ENCODE measurements at places on chromosomes 1 and 21.
A peak's percentile ranks its signal among the peaks of the same experiment; 100 is the strongest.

- DNase-seq, result no peak
Measured at GRCh38 chr1:225766967-225767633, 10.5 kb upstream of the SRP9 start.

DNA sequence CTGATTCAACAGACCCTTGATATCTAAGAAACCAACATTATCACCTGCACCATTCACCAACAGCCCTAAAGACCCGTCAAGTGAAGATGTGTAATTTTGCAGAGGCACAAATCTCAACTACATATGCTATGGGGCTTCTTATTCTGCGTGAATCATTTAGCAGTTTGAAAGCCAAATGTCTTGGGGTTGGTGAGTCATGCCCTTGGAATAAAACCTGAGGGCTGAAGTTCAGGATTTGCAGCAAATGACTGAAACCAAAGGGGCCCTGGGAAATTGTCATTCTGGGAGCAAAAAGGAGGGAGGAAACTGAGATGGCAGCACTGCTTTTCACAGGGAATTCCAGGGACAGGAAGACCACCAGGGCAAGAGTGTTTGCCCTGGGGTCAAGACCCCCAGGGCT is 79.2 kb upstream of the TNR start:
- no peak for DNase-seq

DNA sequence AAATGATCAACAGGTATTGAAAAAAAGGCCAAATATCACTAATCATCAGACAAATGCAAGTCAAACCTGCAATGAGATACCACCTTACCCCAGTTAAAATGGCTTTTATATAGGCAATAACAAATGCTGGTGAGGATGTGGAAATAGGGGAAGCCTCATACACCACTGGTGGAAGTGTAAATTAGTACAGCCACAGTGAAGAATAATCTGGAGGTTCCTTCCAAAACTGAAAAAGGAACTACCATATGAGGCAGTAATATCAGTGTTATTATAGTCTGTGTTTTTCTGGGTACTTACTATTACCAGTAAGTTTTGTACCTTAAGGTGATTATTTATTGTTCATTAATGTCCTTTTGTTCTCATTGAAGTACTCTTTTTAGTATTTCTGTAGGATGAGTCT is 201.3 kb downstream of the MRPL39 start:
- no peak for DNase-seq

GRCh38 chr1:75720820-75721219 is 3.7 kb upstream of the ACADM start:
- DNase-seq, result no peak

- peak; percentile 36 for DNase-seq
Measured at GRCh38 chr21:42609811-42610210, 43.6 kb upstream of the PDE9A start.

- peak; percentile 78 for DNase-seq
Measured at GRCh38 chr1:183227422-183228346, 41.6 kb downstream of the LAMC2 start.

DNA sequence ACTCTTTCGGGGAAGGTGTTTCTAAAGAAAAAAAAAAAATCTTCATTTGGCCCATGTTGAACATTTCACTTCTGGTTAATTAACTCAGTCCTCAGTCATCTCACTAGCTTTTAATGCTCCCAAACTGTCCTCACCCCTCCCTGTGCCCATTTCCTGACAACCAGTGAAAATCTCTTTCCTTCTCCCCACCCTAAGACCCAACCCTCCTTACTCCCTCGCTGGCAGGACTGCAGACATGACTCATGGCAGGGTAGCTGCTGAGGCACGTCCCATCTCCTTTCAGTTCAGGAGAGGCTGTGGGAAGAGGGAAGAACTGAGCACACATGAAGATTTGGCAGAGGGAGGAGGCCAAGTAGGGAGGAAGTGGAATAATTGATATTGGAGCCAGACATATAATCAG is 12.6 kb downstream of the PKP1 start:
- no peak for DNase-seq

DNA sequence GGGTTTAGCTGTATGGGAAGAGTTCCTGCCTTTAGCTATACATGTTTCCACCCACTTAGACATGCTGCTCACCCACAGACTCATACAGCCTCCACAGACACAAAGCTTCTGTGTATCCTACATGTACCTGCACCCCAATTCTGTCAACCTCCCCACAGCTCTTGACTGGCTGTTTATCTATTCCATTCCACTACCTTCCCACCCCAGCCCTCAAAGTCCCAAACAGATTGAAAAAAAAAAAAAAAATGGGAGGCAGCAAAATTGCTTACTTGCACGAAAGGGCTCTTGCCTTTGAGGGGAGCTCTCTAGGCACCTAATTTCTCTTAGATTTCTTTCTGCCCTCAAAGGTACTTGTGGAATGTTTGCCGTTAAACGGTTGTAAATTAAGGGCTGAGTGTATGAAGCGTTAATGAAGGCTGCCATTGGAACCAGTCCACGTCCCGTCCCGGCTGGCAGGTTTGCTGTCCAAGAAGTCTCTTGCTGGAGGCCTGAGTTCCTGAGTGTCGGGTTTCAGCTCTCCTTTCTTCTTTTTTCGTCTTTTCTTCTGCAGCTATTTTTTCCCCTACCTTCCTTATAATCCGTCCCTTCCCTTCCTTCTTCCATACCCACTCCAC is 43.6 kb downstream of the PBX1 start:
- DNase-seq, result no peak

- no peak for DNase-seq
Measured at GRCh38 chr1:109441069-109441468, 14.8 kb upstream of the PSMA5 start.

DNA sequence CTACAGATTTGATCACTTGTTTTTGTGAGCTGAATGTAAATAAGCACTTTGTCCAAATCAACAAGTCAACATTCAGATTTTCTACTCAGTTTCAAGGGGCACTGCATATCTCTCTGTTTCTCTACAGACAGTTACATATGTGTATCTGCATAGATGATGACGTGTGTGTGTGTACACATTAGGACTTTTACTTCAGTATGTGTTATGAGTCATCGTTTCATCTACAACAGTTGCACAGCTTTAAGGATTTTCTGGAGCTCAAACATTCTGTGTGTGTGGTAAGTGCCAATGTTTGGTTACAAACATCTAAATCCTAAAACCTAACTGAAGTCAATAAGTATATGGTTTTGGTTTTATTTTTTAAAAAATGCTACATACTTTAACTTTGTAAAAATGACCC is 494.5 kb upstream of the PBX1 start:
- DNase-seq, result no peak

DNA sequence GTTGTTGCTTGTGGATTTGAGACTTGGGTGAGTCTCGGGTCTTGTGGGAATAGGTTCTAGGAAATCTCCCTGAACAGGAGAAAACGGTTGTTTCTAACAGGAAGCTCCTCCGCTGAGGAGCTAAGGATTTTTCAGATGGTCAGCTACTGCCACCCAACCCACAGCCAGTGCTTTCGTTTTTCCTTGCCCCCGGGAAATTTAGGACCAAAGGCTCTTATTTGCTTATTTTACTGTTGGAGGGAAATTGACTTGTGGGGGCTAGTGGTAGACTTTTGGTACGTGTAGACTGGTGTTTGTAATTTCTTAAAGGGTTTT is 792 bp downstream of the SNX7 start:
- DNase-seq, result no peak

GRCh38 chr1:65267683-65268082 is 41.7 kb upstream of the DNAJC6 start:
- no peak for DNase-seq

- DNase-seq, result peak; percentile 36
Measured at GRCh38 chr1:153349363-153350320, 1.0 kb upstream of the PGLYRP4 start.

DNA sequence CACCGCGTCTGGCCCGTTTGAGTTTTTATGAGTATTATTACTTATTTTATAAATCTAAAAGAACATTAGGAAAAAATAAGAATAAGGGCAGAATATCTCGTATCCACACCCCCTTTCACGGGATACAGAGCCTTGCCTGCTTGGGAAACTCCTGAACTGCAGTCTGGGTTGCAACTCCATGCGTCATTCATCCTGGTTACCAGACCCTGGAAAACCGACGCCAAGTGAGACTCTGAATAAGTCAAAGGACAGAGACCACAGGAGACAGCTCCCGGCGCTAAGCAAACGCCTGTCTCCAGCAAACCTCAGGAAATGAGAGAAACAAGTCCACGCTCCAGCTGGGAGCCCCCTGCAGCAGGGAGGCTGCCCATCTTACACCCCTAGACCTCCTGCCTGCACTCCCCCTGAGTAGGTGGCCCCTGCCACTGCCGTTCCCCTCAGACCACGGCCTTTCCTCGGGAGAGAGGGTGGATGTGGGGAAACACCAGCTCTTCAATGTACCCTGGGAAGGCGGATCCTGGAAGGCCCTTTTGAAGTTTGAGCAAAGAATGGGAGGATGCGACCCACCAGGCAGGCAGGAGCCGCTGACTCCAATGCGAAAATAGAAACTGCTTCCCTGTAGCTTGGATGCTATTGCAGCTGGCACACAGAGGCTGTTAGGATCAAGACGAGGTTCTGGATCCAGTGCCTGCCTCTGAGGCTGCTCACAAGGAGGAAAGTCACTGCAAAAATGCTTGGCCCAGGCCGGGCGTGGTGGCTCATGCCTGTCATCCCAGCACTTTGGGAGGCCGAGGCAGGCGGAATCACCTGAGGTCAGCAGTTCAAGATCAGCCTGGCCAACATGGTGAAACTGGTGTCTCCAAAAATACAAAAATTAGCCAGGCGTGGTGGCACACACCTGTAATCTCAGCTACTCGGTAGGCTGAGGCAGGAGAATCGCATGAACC is 37.7 kb upstream of the GPR157 start:
- DNase-seq, result no peak
